Bronchus fibroblast of lung (primary cell): ENCODE measurements at places on chromosomes 4 and X. TPM values are rescaled to one million over a fixed set of nuclear protein-coding genes. Genes with fewer than 3 reads are reported as not detected.

Gene MTNR1A
- total RNA-seq, result not detected in 2 replicates

Gene SPACA5
- total RNA-seq, result not detected in 2 replicates

Gene GYG2
- total RNA-seq, result 5.9 and 6.1 TPM in 2 replicates

Gene MAGEB6B
- not detected in 2 replicates for total RNA-seq

Gene ARHGAP10
- total RNA-seq, result 16.4 and 20.8 TPM in 2 replicates

Gene NAA11
- total RNA-seq, result not detected in 2 replicates

Gene ABLIM2
- under 0.01 TPM in 1 of 2 replicates, not detected in the other for total RNA-seq

Gene AFP
- 1.9 and 2.5 TPM in 2 replicates for total RNA-seq

Gene STBD1
- 3.7 TPM in 2 replicates for total RNA-seq

Gene TCP11X2
- total RNA-seq, result not detected in 2 replicates

Gene COX7B2
- not detected in 2 replicates for total RNA-seq

Gene GAGE1
- not detected in 2 replicates for total RNA-seq

Gene NMU
- 2.5 and 3.5 TPM in 2 replicates for total RNA-seq

Gene VCX3A
- total RNA-seq, result not detected in 2 replicates

Gene RHOXF1
- total RNA-seq, result not detected in 2 replicates

Gene QRFPR
- total RNA-seq, result under 0.01 TPM in 2 replicates

Gene OPN1MW
- not detected in 2 replicates for total RNA-seq

Gene CLDN22
- total RNA-seq, result not detected in 2 replicates

Gene CLTRN
- 0.15 TPM in 1 of 2 replicates, not detected in the other for total RNA-seq

Gene USP17L29
- total RNA-seq, result not detected in 2 replicates

Gene MAGEA6
- not detected in 2 replicates for total RNA-seq

Gene RPS6KA3
- total RNA-seq, result 13.1 and 14.0 TPM in 2 replicates

Gene RIPPLY1
- total RNA-seq, result not detected in 2 replicates

Gene C4orf50
- not detected in 2 replicates for total RNA-seq

Gene ACOX3
- 23.0 and 24.5 TPM in 2 replicates for total RNA-seq

Gene CTSO
- 6.4 and 9.2 TPM in 2 replicates for total RNA-seq

Gene NEIL3
- 11.1 and 12.5 TPM in 2 replicates for total RNA-seq

Gene CCDC110
- total RNA-seq, result 0.45 TPM in 1 of 2 replicates, not detected in the other
